Bladder microvascular endothelial cell (primary cell): ENCODE measurements at places on chromosomes 2 and 18. TPM values are rescaled to one million over a fixed set of nuclear protein-coding genes. Genes with fewer than 3 reads are reported as not detected.

Gene SP5
- total RNA-seq = not detected in 2 replicates

Gene SCYGR4
- total RNA-seq = not detected in 2 replicates

Gene TMEM247
- not detected in 2 replicates for total RNA-seq

Gene SLC4A5
- total RNA-seq = 0.38 TPM in 1 of 2 replicates, not detected in the other

Gene DOCK10
- total RNA-seq = 1.6 and 9.0 TPM in 2 replicates

Gene NT5C1B
- not detected in 2 replicates for total RNA-seq

Gene STAM2
- total RNA-seq = 11.0 and 27.3 TPM in 2 replicates
